ENCODE measurements at places on chromosomes 3 and 15.

DNA sequence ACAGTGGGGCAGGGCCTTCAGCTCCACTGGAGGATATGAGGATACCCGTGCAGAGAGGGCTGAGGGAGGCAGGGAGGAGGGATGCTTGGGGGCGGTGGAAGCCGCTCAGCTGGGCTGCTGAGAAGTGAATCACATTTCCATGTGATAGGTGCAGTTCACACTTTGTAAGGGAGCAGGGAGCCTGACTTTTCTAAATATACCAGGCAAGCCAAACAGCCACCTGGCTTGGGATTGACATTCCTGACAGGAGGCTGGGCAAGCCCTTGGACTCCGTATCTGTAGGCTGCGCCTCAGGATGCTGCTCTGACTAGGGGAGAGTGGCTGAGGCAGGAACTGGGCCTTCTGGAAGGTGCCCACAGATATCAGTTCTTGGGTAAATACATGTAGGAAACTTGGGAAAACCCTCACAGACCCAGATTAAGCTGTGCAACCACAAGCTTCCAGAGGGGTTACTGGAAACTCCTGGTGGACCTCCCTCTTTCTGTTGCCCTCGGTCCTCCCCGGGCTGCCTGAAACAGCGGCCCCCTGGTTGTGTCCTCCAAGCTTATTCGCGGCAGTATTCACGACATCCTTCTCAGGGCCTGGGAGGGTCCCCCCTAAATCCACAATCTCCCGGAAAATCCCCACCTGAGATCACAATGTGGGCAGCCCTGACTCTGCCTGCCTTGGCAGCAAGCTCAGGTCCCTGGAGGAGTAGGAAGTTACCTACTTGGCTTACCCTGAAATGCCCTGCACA, 33.0 kb upstream of the ADCY5 start:
- DNase-seq: no peak

- no peak for DNase-seq
These were observed 20.5 kb upstream of the SELENOT start for GRCh38 chr3:150582620-150583019.

GRCh38 chr3:135516143-135516542, 449.4 kb upstream of the PPP2R3A start:
- DNase-seq: no peak

DNA sequence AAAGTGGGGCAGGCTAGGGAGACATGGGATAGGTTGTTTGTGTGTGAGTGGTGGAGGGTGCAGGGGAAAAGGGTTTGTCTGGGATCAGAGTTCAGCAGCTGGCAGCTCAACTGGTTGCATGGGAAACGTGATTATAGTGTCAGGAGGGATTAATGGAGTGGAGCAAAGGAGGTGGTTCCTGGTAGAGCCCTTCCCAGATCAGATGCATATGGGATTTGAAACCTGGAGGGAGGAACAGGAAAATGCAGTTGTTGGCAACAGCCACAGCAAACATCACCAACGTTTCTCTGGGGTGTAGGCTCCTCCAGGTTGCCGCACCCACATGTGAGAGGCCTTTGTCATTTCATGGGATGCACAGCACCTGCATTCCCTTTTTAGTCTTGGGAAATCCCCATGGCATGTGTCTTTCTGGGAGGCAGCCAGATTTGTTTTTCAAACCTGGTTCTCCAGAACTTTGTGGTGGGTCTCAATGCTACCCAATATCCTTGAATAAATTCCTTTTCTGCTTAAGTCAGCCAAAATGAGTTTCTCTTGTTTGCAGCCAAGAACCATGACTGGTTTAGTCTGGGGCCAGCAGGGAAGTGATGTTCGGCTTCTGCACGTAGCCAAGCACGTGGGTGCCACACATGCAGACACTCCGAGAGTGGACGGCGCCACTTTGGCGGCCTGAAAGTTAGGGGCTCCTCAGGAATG, 61.3 kb downstream of the BDH1 start:
- DNase-seq: no peak

DNA sequence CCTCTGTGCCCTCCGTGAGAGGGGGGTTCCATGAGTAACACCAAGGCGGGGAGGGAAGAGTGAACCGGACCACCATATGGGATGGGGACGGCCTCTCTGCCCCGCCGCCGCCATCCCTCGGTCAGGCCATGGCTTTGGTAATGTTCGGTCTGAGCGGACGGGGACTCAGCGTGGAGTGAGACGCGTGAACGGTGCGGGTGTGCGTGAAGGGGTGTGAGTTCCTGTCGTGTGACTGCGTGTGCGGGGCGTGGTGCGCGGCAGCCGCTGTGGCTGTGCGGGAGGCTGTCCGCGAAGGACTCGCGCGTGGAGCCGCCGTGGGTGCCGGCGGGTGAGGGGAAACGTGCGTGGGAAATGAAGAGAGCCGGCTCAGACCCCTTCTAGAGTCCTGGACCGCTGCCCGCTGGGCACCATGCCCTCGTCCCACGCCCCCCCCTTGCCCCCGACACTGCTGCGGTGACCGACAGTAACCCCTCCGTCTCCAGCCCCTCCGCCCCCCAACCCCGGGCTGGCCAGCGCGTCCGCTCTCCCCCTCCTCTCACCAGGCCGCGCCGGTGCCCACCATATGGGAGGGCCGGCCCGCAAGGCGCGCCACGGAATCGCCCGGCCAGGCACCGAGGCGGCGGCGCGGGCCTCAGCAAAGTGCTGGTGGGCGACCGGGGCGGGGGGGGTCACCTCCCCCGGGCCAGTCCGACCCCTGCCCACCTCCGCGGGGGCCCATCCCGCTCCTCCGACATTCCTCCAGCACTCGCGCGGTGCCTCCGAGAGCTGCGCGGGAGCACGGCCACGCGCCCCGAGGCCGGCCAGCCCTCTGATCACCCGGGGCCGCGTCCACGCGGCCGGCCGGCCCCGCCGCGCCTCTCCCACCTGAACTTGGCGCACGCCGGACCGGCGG, 589 bp downstream of the KLF15 start:
- no peak for DNase-seq

DNA sequence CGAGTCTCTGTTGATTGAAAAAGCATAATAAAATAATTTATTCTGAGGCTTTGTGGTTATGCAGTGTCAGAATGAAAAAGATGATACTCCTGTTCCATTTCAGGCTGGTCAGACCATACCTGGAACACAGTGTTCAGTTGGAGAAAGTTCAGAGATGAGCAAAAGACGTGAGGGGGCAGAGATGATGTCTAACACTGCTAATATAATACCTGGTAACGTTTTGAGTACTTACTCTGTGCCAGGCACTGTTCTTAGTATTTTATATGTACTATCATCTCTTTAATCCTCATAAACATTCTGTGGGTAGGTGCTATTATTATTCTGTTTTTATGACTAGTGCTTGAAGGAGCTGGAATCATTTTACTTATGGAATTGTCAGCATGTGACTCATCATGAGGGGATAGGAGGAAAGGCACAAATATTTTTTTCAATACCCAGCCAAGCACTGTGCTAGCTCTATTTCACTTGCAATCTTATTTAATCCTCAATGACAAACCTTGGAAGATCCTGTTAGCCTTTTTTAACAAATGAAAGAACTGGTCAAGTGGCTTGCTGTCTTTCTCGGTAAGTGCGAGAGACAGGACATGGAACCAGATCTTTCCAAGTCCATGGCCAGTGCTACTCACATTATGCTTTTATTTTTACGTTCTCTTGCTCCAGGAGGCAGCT, 31.8 kb downstream of the IQGAP1 start:
- DNase-seq: no peak

- no peak for DNase-seq
These were observed 8.0 kb upstream of the PAQR9 start for GRCh38 chr3:142971431-142971830.

GRCh38 chr15:37774961-37775360, 159.5 kb upstream of the TMCO5A start:
- no peak for DNase-seq
